ENCODE measurements at places on chromosomes 3 and 15. TPM values are rescaled to one million over a fixed set of nuclear protein-coding genes. Genes with fewer than 3 reads are reported as not detected.

DNA sequence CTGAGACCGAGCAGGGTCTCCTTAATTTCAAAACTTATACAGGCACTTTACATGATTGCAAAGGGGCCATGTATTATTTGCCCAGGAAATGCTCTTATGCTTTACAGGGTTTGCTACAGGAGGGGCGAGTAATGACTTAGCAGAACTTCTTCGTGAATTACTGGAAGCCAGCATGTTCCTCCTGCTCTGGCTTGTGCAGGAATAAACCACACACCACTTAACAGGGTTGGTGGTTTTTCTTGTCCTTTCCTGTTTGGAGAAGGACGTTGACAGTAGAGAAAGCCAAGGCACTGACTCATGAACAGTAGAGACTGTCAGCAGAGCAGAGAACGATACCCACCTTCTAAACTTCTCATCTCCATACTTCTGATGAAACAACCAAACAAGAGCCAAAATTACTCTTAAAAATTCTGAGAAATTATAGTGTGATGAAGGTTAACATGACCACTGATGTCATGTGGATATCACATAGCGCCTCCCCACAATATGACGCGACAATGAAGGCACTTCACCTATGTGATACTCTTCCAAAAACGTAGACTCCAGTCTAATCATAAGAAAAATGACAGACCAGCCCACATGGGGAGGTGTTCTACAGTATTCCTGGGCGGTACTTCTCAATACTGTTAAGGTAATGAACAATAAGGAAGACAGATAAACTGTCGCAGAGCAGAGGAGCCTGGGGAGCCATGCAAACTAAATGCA, 24.7 kb upstream of the MCTP2 start:
- H3K4me3 ChIP-seq = no peak overlapping the region
- no peaks in the 10 kb centered on the region for H3K36me3 ChIP-seq
- no peaks in the 10 kb centered on the region for H3K27me3 ChIP-seq
- no peak overlapping the region for H3K27ac ChIP-seq
- DNase-seq = no peak

DNA sequence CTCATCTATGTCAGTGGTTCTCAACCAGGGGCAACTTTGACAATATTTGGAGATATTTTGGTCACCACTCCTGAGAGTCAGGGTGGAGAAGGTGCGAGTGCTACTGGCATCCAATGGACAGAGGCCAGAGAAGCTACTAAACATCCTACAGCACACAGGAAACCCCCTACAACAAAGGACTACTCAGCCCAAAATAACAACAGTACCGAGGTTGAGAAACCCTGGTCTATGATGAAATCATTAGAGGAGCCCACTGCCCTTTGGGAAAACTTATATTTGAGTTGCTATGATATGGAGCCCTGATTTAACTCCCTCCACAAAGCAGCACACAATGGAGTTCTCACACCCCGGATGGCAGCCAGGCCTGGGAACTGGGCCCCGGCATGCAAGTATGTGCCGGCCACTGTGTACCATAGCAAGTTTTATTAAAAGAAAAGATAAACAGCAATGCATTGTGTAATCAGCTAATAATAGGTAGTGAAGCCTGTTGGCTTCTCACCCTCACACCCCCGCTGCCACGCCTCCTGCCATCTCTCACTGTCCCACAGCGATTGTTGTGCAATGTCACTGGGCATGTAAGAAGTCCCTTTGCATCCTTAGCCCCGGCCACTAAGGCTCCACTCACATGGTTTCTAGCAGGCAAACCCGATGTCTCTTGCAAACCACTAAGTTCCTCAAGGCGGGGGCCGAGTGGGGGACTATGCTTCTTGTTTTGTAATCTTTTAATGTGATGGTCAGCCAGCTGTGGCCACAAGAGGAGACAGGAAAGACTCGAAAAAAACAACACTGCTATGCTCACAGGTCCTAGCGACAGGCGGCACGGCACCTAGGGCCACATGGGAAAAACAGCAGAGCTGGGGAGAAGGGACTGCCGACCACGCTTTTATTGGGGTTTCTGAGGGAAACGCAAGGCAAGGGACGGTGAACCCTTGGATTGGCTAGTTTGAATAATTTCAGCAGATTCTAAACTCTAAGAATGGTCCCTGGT, 110.0 kb downstream of the AQP9 start:
- H3K27ac ChIP-seq = no peak overlapping the region
- no peaks in the 10 kb centered on the region for H3K4me1 ChIP-seq
- peak; percentile 51 for DNase-seq

DNA sequence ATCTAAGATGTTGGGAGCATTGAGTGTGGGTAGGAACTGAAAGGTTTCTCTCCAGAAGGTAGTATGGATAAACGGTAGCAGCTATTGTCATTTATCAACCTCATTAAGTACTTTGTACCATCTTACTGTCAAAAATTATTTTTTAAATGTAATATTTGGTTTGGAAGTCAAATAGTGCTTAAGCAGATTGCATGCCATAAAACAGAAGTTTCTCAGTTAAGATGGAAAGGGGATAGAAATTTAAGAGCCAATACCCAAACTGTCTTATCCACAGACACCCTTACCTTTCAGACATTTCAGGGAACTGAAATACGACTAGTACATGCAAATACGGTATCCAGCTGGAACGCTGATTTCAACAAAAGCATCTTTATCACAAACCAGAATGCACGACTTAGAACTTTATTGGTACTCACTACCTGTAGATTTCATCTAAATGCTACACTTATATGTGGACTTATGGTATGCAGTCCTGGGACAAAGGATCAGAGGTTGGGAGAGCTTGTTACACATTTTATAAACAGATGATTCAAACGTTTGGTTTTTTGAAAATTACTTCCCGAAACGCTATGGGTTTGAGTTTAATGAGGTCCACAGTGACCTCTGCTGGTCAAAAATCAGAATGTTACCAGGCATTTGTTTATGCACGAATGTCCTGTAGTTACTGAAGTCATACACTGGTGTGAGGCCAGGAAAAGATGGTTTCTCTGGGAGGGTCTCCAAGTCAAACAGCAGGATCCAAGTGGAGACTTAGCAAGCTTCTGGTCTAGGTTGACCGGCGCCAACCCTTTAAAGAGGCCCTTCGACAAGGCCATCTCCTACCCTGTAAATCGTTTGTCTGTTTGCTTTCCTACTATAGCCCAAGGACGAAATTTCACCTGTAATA, 45.7 kb upstream of the DUT start:
- H3K27me3 ChIP-seq = no peaks in the 10 kb centered on the region
- no peaks in the 10 kb centered on the region for H3K4me1 ChIP-seq

GRCh38 chr3:111335512-111336303, 206.3 kb upstream of the CD96 start:
- H3K27me3 ChIP-seq = no peaks in the 10 kb centered on the region
- no peak for DNase-seq
- H3K4me1 ChIP-seq = no peaks in the 10 kb centered on the region
- no peaks in the 10 kb centered on the region for H3K36me3 ChIP-seq
- no peak overlapping the region for H3K4me3 ChIP-seq

DNA sequence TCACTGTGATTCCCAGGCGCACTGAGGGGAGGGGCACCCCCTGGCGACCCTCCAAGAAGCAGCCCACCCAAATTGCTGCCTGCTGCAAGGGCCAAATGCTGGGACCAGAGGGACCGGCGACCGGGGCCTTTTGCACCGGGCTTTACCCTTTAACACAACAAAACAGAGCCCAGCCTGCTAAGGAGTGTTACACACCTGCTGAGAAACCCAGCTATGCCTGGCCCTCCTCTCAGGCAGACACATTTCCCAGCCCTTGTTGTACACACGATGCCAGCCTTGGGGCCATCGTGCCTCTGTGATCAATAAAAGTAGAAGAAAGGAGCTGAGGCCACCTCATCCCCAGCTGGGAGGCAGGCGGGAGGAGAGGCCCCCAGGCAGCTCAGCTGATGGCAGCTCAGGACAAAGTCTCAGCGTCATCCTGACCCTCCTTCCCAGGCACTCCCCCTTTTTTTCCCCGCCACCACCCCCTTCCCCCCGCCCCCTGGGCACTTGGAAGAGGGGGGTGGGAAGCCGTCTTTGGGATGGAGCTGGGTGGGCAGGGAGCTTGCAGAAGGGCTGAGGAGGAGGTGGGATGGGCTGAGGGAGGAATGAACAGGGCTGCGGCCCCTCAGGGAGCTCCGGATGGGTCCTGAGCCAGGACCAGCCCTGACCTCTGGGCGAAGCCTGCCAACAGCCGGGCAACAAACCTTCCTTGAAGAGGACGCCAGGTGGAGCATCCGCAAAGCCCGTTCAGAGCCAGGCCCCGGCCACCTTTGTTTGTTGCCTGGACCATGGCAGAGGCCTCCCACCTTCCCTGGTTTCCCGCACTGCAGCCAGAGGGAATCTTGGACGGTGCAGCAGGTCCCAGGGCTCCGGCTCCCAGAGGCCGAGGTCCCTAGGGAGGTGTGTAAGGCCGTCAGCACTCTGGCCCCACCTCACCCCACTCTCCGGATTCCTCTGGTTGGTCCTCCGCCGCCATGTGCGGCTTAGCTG, 45.9 kb upstream of the SEC61A1 start:
- H3K36me3 ChIP-seq = no peaks in the 10 kb centered on the region
- H3K4me1 ChIP-seq = peaks cover under 1% of the 10 kb centered on the region
- DNase-seq = no peak
- H3K27me3 ChIP-seq = no peaks in the 10 kb centered on the region
- no peak overlapping the region for H3K27ac ChIP-seq

DNA sequence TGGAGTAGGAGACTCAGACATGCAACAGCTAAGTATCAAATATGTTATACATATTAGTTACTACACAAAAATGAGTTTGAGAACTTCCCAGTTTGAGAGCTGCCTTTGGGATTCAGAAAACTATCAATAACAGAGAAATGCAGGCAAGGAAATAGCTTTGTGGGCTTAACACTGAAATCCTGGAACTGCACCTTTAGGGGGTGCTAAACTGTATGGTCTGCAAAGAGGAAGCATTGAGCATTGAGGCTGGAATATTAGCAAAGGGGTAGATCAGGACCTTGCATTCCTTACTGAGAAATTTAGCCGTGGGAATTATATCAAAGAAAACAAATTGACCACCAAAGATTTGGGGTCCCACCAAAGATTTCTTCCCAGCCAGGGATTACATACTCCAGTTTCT, 580.0 kb downstream of the ZNF385D start:
- H3K27me3 ChIP-seq = no peaks in the 10 kb centered on the region
- H3K27ac ChIP-seq = no peak overlapping the region

TGM5 gene
- total RNA-seq = not detected

GPR176 gene
- 6.8 TPM for total RNA-seq

RIOX2 gene
- total RNA-seq = 14.8 TPM

PFN2 gene
- 39.9 TPM for total RNA-seq

Measured in pancreas (tissue), 10 donors.